Stimulated activated CD4-positive, alpha-beta T cell treated with anti-CD3 and anti-CD28 coated beads, TNF-alpha, amount 100 ng/mL, for 24 hours (primary cell): ENCODE measurements at places on chromosomes 2 and 18.

GRCh38 chr2:83874712-83875430, 584.2 kb downstream of the SUCLG1 start:
- DNase-seq: no peak

GRCh38 chr2:184877909-184878308, 279.6 kb downstream of the ZNF804A start:
- DNase-seq: no peak

- DNase-seq: no peak
Observed at GRCh38 chr18:25235401-25236042, 116.4 kb downstream of the ZNF521 start.

GRCh38 chr18:60060026-60060425, 160.2 kb downstream of the PMAIP1 start:
- no peak for DNase-seq

GRCh38 chr18:58338141-58338540, 290.8 kb downstream of the ALPK2 start:
- no peak for DNase-seq

GRCh38 chr18:76545433-76546087, 50.5 kb upstream of the ZNF516 start:
- no peak for DNase-seq

GRCh38 chr2:221488136-221488807, 83.8 kb downstream of the EPHA4 start:
- DNase-seq: no peak

DNA sequence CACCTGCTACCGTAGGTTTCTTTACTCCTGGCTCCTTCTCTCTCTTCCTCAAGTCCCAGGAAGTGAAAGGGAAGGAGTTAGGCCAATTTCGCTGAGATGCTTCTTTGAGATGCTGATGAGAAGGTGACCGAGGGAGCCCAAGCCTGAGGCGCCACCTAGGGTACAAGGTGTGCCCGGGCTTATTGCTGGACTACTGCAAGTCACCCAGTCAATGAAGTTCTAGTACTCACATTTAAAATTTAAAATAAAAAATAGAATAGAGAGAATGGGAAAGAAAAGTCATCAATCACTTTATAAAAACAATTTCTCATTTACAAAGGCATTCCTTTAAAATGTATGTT, 45.3 kb downstream of the ACAA2 start:
- DNase-seq: no peak

- DNase-seq: no peak
Observed at GRCh38 chr18:13006531-13007247, 15.5 kb downstream of the CEP192 start.

DNA sequence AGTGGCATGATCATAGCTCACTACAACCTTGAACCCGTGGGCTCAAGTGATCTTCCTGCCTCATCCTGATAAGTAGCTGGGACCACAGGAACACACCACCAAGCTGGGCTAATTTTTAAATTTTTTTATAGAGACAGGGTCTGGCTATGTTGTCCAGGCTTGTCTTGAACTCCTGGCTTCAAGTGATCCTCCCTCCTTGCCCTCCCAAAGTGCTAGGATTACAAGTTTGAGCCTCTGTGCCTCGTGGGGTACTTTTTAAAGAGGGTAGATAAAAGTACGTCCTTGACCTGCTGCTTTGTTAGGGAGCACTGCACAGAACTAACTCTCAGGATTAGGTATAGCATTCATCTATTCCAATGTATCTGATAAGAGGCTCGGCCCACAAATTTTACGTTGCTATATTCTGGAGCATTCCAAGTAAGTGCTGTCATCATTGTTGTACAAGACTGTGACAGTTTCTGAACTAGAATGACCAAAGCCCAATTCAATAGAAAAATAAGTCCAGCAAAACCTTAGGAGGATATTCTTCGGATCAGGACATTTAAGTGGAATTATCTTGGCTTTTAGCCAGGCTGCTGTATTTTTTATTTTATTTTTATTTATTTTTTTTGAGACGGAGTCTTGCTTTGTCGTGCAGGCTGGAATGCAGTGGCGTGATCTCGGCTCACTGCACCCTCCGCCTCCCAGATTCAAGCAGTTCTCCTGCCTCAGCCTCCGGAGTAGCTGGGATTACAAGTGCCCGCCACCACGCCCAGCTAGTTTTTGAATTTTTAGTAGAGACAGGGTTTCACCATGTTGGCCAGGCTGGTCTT, 4.1 kb downstream of the MTCL1 start:
- DNase-seq: no peak

GRCh38 chr2:37181726-37182684, 6.5 kb downstream of the SULT6B1 start:
- no peak for DNase-seq

DNA sequence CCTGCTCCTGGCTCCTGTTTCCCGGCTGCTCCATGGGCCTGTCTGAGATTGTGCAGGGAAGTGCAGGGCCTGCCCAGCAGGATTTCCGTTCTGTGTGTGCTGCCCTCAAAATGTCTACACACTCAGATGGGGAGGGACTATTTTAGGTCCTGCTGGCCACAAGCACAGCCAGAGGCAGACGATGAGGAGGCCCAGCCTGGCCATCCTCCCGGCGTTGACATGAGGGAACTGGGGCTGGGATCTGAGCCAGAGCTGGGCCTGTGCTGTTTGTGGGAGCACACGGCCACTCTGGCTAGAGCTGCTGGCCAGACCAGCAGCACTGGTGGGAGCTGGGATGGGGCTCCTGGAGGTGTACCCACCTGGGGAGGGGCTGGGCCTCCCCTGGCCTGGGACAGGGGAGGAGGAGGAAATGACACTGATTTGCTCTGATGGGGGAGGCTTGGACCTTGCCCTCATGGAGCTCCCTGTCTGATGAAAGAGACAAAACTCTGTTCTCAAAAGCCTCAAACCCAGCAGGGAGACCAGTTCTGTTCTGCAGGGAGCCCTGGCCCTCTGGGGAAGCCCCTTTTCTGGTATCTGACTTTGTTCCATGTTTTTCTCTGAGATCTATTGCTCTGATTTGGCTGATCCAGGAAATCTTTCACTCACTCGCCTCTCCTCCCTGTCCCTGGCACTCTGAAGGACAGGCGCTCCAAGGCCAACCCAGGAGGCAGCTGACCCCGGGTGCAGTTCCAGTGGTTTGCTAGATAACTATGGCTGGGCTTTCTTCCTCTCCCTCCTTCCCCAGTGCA, 161.8 kb downstream of the DYSF start:
- DNase-seq: no peak

DNA sequence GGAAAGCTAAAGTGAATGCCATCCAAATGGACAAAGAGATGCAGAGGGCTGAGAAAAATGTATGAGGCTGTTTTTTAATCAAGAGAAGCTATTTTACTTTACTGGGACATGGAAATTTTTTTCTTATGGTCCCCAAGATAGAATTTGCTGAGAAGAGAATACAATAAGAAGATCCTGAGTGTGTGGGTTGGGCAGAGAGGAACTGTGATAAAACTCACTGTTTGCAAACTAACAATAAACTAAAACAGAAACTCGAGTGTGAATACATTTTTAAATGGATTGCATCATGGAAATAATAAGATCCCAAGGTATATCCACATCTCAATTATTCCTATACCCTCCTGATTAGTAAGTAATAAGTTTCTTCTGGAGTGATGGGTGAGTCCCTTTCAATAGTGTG, 4.4 kb downstream of the NEB start:
- DNase-seq: no peak

DNA sequence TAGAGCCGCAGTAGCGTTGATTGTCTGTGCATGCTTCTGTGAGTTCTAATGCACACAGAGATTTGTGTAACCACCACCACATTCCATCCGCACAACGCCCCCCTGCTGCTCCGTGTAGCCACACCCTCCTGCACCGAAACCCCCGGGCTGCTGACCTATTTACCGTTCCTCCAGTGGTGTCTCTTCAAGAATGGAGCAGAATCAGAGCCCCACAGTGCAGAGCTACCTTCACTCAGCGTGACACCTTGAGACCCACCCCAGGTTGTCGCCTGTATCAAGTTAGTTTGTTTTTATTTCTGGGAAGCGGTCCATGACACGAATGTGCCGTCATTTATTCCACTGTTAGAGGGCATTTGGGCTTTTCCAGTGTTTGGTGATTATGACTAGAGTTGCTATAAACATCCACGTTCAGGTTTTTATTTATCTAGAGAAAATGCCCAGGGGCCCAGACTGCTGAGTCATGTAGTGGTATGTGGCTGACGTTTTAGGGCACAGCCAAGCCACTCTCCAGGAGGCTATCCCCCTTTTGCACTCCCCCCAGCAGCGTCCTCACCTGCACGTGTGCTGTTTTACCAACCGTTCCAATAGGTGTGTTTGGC, 266.8 kb downstream of the NDUFA10 start:
- DNase-seq: no peak

DNA sequence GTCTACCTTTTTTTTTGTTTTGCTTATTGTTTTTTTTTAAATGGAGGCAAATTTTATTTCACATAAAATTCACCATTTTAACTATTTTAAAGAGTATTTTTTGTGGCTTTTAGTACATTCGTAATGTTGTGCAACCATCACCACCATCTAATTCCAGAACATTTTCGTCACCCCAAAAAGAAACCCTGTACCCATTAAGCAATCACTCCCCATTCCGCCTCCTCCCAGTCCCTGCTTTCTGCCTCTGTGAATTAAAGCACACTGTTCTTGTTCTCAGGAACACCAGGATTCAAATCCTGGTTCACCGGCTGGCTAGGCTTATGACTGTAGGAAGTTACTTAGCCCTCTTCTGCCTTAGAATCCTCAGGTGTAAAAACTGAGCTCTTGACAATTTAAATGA, 36.9 kb upstream of the EPAS1 start:
- DNase-seq: no peak

DNA sequence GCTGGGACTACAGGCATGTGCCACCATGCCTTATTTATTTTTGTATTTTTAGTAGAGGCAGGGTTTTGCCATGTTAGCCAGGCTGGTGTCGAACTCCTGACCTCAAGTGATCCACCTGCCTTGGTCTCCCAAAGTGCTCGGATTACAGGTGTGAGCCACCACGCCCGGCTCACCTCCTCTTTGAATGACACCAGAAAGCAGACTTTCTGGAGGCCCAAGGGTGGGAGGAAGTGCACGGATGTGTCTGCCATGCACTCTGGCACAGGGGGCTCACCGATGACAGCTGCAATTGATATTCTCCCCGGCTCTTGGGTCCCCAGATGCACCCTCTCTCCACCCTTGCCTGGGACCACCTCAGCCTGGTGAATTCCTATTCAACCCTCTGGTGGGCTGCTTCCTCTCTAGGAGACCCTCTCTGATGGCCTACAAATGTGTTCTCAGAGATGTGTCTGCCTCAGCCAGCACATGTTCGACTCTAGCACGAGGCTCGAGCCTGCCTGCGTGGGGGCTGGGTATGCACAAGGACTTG, 87.3 kb downstream of the SEPTIN10 start:
- no peak for DNase-seq
